GM12892 (cell line): ENCODE measurements at places on chromosomes 1 and 21.

GRCh38 chr1:64535938-64536835, 66.3 kb downstream of the CACHD1 start:
- DNase-seq: no peak

GRCh38 chr1:192576190-192577144, 894 bp downstream of the RGS1 start:
- no peak for DNase-seq

GRCh38 chr1:24555591-24556413, at the start of gene NCMAP:
Gene NCMAP, plus strand, starts transcription at chr1:24556087. Its CDS starts 39,344 bp downstream, at chr1:24595431.
- no peak for DNase-seq

- no peak for DNase-seq
These were observed 39.6 kb downstream of the ALG6 start for GRCh38 chr1:63407002-63407401.

- DNase-seq: no peak
These were observed 167.3 kb upstream of the C8B start for GRCh38 chr1:57132993-57133622.

DNA sequence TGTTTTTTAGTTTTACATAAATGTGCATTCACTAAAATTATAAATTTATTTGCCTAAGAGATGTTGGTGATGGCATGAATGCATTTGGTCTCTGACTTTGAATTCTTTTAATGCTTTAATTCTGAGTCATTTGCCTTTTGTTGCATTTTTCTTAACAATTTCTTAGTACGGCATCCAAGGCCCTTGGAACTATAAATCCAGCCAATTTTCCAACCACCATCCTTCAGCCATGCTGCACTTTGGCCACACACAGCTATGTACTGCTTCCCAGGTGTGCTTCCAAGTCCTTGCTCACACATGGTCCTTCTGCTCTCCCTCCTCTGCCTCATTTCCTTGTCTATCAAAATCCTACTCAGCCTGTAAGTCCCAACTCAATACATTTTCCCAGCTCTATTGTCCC, 161.0 kb downstream of the DHRS3 start:
- DNase-seq: no peak

DNA sequence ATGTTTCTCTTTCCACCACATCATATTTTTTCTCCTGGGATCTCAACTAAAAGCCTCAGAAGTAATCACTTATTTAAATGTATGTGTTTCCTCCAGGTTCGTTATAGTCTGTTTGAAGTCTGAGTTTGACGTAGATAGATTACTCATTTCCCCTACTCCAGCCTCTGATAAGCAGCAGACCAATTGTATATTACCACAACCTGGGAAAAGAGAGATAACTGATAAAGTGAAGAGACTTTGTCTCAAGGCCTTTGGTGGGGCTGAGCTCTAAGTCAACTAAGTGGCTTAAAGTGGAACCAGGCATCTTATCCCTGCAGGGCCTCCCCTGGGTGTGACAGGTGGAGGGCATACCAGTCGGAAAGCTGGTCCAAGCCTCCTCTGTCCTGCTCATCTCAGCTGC, 34.9 kb upstream of the CACNA1E start:
- no peak for DNase-seq

DNA sequence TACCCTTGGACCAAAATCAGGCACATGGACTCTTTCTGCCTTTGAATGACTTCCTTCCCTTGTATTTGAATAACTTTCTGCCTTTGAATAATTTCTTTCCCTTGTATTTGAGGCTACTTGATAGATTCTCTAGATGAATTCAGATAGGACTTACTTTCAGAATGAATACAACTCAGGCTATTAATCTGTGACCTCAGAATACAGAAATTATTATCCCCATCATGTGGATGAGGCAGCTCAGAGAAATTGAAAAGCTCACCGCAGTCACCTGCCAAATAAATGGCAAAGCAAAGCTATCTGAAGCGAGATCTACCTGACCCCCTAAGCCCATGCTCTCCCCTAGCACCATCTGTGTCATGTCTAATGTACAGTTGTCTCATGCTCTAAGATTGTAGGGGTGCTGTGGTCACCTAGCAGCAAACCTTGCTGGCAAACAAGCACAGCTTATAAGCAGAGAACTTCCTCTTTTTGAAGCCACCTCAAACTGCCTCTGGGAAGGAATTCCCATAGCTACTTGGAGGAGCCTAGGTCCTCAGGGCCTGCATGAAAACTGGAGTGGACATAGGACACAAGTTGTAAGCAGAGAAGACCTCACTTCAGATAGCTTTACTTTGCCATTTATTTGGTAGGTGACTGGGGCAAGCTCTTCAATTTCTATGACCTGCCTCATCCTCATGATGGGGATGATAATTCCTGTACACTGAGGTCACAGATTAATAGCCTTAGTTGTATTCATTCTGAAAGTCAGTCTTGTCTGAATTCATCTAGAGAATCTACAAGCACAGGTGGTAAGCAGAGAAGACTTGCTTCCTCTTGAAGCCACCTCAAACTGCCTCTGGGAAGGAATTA, 66.1 kb downstream of the FASLG start:
- DNase-seq: no peak
